ENCODE measurements at places on chromosomes 3 and 15.

DNA sequence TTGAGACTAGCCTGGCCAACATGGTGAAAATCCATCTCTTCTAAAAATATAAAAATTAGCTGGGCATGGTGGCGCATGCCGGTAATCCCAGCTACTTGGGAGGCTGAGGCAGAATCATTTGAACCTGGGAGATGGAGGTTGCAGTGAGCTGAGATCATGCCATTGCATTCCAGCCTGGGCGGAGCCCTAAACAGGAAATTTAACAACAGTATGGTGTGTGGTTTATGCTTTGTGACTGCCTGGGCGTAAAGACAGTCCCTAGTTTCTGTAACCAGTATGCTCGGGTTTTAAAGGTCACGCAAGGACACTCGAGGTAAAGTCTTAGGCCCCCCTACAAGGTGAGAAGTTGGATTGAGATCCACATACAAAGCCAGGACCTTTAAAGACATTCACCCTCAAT is 43.3 kb downstream of the USP50 start:
- DNase-seq: no peak

- DNase-seq: no peak
These were observed 144.3 kb downstream of the FBN1 start for GRCh38 chr15:48501208-48501607.

GRCh38 chr15:83612226-83612625 is 41.7 kb upstream of the ADAMTSL3 start:
- no peak for DNase-seq

DNA sequence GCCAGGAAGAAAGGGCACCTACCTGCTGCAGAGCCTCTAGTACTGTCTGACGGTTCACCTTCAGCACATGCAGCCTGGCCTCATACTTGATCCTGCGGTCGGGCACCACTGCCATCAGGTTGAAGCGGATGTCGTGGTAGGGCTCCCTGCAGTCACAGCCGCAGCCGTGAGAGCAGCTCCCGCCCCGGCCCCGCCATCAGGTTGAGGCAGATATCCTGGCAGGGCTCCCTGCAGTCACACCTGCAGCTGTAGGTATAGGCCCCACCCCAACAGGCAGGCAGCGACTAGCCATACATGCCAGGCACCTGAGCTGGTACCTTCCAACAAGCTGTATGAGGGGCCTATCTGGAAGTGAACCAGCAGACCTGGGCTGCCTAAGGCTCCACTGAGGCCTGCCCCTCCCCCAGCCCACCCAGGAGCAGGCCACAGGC is 38.7 kb downstream of the SEMA3G start:
- DNase-seq: no peak

DNA sequence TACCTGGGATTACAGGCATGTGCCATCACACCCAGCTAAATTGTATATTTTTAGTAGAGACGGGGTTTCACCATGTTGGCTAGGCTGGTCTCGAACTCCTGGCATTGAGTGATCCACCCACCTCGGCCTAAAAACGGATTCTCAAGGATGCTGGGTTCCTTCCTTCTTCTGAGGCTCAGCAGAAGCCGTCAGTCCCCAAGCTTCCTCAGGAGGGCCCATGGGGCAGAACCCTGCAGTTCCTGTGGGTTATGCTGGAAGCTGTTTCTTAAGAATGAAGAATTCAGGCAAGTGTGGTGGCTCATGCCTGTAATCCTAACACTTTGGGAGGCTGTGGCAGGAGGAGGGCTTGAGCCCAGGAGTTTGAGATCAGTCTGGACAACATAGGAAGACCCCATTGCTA is 29.0 kb upstream of the ZNF710 start:
- no peak for DNase-seq

DNA sequence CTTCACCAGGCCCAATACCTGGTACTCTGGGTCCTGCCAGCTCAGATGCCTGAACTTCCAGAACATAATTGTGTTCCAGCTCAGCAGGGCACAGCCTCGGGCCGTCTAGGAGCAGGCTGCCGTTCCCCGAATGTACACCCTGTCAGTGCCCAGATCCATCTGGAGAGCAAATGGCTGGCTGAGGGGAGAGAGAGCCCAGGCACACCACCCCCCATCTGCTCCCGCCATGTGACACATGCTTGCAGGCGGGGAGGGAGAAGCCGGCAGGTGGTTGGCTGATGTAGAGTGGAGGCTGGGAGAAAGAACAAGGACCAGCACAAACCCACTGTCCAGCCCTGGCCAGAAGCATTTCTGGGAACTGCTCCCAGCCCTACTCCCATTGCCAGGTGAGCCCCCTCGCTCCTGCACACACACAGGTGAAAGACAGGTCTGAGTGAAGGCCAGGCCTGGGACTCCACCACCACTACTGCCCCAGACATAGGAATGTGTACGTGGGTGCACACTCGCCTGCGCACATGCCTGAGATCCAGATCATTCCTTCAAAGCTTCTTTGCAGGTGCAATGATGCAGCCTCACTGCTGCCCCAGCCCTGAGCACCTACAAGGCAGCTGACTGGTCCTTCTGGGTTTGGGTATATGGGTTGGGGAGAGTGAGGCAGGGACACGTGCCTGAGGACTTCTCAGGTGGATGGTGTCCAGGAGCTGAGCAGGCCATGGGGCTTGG is 53.5 kb downstream of the SEMA5B start:
- no peak for DNase-seq

Data from GM12864 (cell line).